ENCODE measurements at places on chromosomes 7 and 10.
A peak's percentile ranks its signal among the peaks of the same experiment; 100 is the strongest.

DNA sequence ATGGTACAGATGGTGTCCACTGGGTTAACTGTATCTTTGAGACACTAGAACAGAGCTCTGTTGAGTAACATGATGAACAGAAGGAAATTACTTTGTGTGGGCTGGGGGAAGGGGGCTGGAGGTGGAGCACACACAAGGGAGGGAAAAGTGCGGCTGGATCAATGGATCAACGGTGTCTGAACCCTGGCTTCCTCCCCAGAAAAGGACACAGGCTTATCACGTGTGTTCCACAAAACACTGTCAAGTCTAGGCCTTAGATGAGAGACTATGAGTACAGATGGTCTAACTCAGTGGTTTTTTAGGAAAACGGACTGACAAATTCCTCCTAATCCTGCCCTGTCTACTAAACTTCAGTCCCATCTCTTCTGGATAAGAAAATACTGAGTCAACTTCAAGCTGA, 27.8 kb downstream of the HSPB1 start:
- DNase-seq = no peak

DNA sequence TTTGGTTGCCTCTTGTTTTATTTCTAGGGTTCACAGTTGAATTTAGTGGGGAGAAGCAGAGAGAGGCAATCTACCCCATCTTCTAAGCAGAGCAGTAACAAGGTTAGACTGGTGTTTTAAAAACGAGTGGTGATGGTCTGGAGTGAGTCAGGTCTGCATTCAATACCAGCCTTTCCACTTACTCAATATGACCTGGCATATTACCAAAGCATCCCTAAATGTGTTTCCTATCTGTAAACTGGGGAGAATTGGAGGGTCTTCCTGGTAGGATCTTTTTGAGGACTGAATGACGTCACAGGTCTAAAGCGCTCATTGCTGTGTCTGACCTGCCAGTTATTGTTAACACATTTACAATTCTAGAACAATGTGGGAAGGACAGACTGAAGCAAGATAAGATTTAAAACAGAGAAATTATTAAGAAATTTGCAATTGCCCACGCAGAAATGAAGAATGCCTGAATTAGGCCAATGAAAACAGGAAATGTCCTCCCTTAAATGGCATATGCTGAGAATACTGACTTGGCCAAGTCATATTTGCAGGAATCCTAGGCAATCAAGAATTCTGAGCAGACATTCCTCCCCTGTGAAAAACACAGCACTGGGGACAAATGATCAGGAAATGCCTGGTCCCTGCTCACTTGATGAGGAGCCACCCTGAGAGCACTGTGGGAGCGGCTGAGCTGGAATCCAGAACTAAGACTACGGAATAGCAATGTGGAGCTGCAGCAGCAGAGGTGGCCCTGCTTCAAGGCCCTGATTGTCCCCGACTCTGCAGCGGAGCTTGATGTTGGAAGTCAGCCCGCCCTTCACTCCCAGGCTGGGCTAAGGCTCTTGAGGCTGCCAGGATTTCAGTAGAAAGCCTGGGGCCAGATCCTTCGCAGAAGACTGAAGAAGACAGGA, 184.5 kb upstream of the CXCL12 start:
- no peak for DNase-seq

GRCh38 chr10:123459371-123460091, 206.6 kb upstream of the GPR26 start:
- DNase-seq = no peak

GRCh38 chr10:126661841-126662515, 8.5 kb downstream of the C10orf90 start:
- no peak for DNase-seq

DNA sequence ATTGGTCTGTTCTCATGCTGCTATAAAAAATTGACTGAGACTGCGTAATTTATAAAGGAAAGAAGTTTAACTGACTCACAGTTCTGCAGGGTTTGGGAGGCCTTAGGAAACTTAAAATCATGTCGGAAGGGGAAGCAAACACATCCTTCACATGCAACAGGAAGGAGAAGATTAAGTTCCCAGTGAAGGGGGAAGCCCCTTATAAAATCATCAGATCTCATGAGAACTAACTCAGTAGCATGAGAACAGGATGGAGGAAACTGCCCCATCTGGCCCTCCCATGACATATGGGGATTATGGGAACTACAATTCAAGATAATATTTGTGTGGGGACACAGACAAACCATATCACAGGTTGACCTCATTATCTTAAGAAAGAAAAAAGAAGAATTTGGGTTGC, 134.5 kb downstream of the PPP1R3A start:
- DNase-seq = no peak

DNA sequence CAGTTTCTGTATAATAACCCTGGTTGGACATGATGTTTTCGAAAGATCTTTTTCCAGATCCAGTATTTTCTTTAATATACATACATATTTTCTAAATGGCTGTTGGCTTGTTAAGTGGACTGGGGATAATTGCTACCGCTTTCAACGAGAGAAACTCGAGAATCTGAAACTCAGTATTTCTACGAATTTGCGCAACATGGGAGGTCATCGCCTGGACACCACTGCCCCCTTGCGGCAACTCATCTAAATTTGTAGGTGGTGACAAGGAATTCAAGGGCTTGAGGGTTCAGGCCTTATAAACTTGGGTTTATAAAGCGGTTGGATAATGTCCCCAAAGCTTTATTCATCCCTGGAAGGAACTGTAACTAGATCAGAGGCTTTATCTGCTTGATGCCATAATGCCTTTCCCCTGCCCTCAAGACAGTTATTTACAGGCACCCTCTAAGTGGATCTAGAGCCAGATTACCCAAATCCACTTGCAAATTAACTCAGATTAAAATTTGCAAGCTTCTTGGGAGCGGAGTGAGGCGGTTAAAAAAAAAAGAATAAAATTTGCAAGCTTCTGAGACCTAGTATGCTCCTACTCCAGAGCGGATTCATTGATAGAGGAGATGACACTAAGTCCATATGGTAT, 21.3 kb upstream of the KCNK18 start:
- peak; percentile 72 for DNase-seq

DNA sequence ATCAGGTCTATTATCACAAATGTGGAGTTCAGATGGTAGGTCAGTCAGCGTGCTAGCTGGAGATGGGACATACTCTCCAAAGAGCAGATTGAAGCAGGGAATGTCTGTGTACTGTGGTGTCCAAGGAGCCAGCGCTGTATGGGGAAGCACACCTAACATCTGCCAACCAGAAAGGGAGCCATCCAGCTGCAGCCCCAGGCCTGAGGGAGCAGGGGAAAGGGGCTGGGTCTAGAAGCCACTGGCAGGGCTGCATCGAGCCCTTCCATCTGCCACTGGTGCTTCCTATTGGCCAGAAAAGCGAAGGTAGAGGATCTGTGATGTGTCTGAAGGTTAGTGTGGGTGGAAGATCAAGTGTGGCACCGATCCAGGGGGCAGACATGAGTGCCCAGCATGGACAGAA, 8.0 kb upstream of the RAMP3 start:
- no peak for DNase-seq

- DNase-seq = no peak
These were observed 66.4 kb downstream of the CDC123 start for GRCh38 chr10:12262278-12262981.

DNA sequence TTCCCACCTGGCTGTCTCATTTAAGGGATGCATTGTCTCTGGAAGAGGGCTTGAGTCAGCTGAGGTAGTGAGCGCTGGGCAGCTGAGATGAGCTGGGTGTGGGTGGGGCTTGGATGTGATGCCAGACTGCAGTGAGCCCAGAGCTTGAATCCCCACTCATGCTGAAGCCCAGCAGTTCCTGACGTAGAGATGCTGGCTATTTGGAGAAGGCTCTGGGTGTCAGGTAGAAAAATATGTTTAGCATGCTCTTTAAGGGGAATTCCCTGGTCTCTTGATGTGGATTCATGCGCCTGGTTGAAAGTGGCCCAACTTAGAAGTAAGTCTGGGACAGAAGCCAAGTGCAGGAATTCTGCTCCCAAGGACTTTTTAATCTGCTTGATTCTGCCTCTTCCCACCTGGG, 241.5 kb upstream of the IGFBP3 start:
- DNase-seq = no peak

DNA sequence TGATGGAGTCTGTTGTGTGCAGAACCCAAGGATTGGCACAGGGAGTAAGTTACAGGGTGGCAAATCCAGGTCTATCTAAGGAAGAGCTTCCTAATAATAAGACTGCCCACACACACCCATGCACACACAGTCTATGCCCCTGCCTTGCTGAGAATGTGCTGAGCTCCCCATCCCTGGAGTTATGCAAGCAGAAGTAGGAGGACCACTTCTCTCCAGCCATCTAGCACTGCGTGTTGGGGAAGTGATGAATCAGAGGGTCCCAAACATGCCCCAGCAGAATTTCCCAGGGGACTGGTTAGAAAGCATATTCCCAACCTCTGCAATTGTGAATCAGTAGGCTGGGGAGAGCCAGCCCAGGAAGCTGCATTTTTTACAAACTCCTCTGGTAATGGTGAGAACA, 117.2 kb downstream of the CDH23 start:
- DNase-seq = no peak

- no peak for DNase-seq
These were observed 146.7 kb downstream of the GPR37 start for GRCh38 chr7:124618871-124619270.

Measured in CD4-positive, alpha-beta T cell treated with Interleukin-21 for 1 hour (primary cell).